Heart left ventricle (tissue), 16 donors: ENCODE measurements at places on chromosomes 1 and 21. TPM values are rescaled to one million over a fixed set of nuclear protein-coding genes. Genes with fewer than 3 reads are reported as not detected.

GRCh38 chr1:2932671-2933350 is 88.5 kb upstream of the ACTRT2 start:
- H3K36me3 ChIP-seq = no peaks in the 10 kb centered on the region
- H3K27ac ChIP-seq = no peak overlapping the region
- no peak overlapping the region for H3K4me3 ChIP-seq
- no peaks in the 10 kb centered on the region for H3K4me1 ChIP-seq

DNA sequence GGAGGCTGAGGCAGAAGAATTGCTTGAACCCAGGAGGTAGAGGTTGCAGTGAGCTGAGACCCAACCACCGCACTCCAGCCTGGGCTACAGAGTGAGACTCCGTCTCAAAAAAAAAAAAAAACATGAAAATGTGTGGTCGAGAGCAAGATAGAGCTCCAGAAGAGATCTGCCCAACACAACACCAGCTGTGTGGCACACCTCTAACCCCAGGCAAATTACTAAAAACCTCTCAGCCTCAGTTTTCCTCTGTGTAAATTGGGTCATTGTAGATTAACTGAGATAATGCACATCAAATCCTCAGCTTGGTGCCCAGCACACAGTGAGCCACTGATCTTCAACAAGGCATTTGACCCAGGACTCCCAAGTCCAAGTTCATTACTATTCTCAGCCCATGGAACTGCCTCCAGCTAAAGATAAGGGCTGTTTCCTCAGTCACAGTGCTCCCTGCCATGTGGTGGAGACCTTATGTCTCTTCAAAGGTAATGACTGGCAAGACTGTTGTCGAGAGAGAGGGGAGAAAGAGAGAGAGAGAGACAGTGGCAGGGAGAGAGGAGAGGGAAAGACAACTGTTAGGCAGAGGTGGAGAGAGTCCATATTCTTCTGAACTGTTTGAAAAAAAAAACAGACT is 58.1 kb downstream of the PTP4A2 start:
- no peaks in the 10 kb centered on the region for H3K36me3 ChIP-seq
- no peaks in the 10 kb centered on the region for H3K4me1 ChIP-seq
- DNase-seq = no peak
- no peak overlapping the region for H3K4me3 ChIP-seq
- H3K27me3 ChIP-seq = no peaks in the 10 kb centered on the region

GRCh38 chr1:32741413-32742198 is 39.0 kb upstream of the SYNC start:
- peak overlapping the region; percentile 76 for H3K4me3 ChIP-seq
- DNase-seq = peak; percentile 30
- no peaks in the 10 kb centered on the region for H3K27me3 ChIP-seq

DNA sequence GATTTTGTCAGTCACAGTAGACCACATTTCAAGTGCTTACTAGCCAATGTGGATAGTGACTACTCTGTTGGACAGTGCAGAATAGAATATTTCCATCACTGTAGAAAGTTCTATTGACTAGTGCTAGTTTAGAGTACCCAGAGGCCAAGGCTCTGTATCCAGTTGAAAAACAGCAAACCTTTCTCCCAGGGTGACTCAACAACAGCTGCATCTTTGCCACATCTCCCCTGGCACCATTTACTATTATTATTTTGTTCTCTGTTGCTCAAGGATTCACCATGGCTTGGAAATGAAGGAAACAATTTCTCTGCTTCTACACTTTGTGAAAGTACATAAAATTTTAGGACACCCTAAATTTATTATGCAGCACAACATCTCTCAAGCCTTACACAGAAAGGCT is 85.3 kb upstream of the WDR26 start:
- no peak overlapping the region for H3K4me3 ChIP-seq
- H3K27ac ChIP-seq = no peak overlapping the region
- H3K36me3 ChIP-seq = no peaks in the 10 kb centered on the region
- DNase-seq = no peak
- H3K4me1 ChIP-seq = no peaks in the 10 kb centered on the region
- no peaks in the 10 kb centered on the region for H3K27me3 ChIP-seq

DNA sequence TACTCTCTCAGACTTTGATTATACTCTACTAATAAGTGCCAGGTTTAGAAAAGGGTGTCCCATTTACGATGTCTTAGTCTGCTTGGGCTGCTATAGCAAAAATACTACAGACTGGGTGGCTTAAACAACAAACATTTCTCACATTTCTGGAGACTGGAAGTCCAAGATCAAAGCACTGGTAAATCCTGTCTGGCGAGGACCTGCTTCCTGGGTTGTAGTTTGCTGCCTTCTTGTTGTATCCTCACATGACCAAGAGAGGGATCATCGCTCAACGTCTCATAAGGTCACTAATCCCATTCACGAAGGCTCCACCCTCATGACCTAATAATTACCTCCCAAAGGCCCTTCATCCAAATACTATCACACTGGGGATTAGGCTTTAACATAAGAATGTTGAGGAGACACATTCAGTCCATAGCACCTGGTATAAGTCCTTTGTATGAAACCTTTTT is 12.0 kb downstream of the PRDX6 start:
- H3K36me3 ChIP-seq = peaks cover 36% of the 10 kb centered on the region
- H3K4me1 ChIP-seq = no peaks in the 10 kb centered on the region
- DNase-seq = no peak
- H3K4me3 ChIP-seq = no peak overlapping the region

GRCh38 chr1:199685369-199685768 is 342.1 kb upstream of the NR5A2 start:
- H3K4me1 ChIP-seq = no peaks in the 10 kb centered on the region
- no peaks in the 10 kb centered on the region for H3K27me3 ChIP-seq
- H3K27ac ChIP-seq = no peak overlapping the region
- no peaks in the 10 kb centered on the region for H3K36me3 ChIP-seq
- no peak for DNase-seq

GRCh38 chr21:33670076-33670978 is 28.0 kb downstream of the ITSN1 start:
- H3K27ac ChIP-seq = no peak overlapping the region
- no peaks in the 10 kb centered on the region for H3K36me3 ChIP-seq
- DNase-seq = no peak
- no peak overlapping the region for H3K4me3 ChIP-seq

DNA sequence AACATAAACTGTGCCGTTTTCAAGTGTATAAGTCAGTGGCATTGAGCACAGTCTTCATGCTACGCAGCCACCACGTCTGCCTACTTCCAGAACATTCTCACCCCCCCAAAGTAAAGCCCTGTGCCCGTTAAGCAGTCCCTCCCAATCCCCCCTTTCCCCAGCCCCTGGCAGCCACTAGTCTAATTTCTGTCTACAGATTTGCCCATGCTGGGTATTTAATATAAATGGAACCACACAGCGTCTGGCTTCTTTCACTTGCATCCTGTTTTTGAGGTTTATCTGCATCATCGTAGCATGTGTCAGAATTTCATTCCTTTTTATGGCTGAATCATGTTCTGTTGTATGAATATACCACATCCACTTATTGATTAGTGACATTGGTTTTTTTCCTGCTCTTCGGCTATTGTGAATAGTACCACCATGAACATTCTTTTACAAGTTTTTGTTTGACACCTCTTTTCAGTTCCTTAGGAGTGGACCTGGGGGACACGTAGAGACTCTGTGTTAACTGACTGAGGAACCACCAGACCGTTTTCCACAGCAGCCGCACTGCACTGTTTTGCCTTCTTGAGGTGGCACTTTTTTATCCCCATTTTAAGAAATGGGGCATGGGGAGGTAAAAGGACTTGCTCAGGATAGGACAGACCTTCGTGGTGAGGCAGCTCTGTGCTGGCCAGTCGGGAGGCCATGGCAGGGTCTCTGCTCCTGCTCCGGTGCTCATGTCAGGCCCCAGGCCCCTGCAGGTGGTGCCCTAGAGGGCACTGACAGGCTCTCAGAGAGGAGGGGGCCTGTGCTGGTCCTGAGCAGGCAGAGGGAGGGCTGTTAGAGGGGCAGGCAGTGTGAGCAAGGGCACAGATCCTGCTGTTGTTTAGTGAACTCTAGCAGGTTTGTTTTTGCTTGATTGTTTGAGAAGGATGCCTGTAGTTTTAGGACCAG is 123.8 kb downstream of the PCBP3 start:
- no peak for DNase-seq
- no peak overlapping the region for H3K27ac ChIP-seq
- H3K4me1 ChIP-seq = no peaks in the 10 kb centered on the region
- H3K4me3 ChIP-seq = no peak overlapping the region
- no peaks in the 10 kb centered on the region for H3K36me3 ChIP-seq
- H3K27me3 ChIP-seq = no peaks in the 10 kb centered on the region

DNA sequence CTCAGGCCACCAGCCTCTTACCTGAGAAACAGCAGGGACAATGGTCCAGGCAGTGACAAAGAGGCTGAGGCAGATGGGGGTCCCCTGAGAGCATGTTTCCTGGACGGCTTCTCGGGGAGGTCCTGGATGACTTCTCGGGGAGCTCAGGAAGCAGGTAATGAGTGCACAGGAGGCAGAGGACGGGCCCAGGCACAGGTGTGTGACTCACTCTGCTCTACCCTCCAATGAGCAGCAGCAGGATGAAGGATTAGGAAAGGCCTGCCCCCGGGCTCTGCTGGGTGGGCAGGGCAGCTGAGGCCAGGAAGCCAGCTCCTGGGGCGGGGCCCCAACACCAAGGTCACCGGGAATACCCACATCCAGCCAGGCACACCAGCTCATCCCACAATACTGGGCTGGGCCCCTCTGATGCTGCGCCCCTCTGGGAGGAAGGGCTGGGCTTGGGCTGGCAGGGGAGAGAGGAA is 17.2 kb upstream of the PTAFR start:
- peaks cover 8% of the 10 kb centered on the region for H3K36me3 ChIP-seq
- H3K27me3 ChIP-seq = no peaks in the 10 kb centered on the region
- no peak for DNase-seq
- peaks cover 3% of the 10 kb centered on the region for H3K4me1 ChIP-seq
- no peak overlapping the region for H3K27ac ChIP-seq

- peak overlapping the region; percentile 79 for H3K4me3 ChIP-seq
- H3K27ac ChIP-seq = peak overlapping the region; percentile 99
- H3K36me3 ChIP-seq = no peaks in the 10 kb centered on the region
- no peak for DNase-seq
- H3K27me3 ChIP-seq = no peaks in the 10 kb centered on the region
These were observed 697 bp downstream of the AGO3 start for GRCh38 chr1:35931446-35932157.

GRCh38 chr1:168585191-168585590 is 8.8 kb downstream of the XCL1 start:
- no peaks in the 10 kb centered on the region for H3K4me1 ChIP-seq
- H3K4me3 ChIP-seq = no peak overlapping the region
- no peak overlapping the region for H3K27ac ChIP-seq
- no peaks in the 10 kb centered on the region for H3K36me3 ChIP-seq

GRCh38 chr1:201540846-201541735 is 2.2 kb downstream of the NAV1 start:
- H3K36me3 ChIP-seq = no peaks in the 10 kb centered on the region
- H3K4me3 ChIP-seq = peak overlapping the region; percentile 70
- peak overlapping the region; percentile 84 for H3K27ac ChIP-seq
- H3K4me1 ChIP-seq = peaks cover 62% of the 10 kb centered on the region
- no peaks in the 10 kb centered on the region for H3K27me3 ChIP-seq
- no peak for DNase-seq

SLC44A5 gene
- 0.31 TPM for total RNA-seq

TP73 gene
- total RNA-seq = 0.15 TPM

TNNI3K gene
- 91.5 TPM for total RNA-seq

LCE1A gene
- total RNA-seq = not detected

FALEC gene
- total RNA-seq = not detected

EFNA3 gene
- total RNA-seq = 0.60 TPM
